ENCODE measurements at places on chromosomes 4 and X.

DNA sequence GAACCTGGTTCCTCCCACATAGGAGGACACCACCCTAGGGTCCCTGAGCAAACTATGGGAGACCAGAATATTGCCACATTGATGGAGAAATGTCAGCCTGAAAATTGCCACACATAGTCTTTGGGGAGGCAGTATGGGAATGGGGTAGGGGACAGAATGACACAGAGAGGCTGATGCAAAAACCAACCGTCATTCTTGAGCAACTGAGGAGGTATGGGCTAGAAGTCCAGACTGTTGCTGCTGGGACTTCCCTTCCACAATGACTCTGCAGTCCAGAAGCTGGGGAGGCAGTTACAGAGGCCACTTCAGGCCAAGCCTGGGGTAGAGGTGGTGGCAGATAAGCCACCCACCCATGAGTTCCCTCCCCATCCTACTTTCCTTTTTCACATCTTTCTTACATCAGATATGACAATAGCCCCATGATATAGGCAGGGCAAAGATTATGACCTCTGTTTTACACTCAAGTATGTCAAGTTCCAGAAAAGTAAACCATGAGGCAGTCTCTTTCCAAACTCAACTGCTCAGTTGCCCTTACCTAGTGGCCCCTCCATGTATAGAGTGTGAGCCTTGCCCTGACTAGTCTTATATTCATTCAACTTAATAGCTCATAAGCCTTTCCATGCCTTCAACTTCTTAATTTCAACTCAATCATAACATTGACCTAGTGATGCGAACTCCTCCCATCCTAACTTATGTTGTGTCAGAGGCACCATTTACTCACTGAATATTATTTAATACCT is 41.7 kb downstream of the VSIG4 start:
- DNase-seq: no peak

DNA sequence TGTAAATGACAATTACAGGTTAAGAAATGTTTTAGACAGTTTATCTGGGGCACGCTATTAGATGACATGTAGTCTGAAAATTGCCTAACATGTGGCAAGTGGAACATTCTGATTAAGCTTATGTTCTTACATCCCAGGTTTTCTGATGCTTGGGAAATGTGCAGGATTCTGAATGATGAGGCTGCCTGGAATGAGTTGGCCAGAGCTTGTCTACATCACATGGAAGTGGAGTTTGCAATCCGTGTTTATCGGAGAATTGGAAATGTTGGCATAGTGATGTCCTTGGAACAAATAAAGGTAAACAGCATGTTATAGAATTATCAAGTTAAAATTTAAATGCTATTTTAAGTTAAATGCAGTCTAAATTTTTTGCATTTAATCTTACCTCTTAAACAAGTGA is 49.3 kb downstream of the WDR19 start:
- DNase-seq: no peak

GRCh38 chr4:30837861-30838260 is 117.7 kb downstream of the PCDH7 start:
- DNase-seq: no peak

DNA sequence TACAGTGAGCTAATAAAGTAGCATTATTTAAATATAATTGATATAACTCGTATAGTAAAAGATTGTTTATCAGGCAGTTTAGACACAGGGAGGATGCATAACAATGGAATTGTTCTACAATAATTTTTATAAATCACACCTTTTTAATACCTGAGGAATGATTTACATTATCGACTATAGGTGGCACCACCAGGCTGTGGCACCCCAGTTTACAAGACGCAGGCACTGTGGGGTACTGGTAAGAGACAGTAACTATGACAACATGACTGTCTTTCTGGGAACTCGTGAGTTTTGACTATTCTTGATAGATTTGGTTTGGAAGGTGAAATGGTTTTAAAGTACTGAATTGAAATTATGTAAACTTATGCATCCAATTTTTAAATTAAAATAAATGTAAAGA is 27.1 kb upstream of the STBD1 start:
- no peak for DNase-seq
